ENCODE measurements at places on chromosomes 3 and 15.

DNA sequence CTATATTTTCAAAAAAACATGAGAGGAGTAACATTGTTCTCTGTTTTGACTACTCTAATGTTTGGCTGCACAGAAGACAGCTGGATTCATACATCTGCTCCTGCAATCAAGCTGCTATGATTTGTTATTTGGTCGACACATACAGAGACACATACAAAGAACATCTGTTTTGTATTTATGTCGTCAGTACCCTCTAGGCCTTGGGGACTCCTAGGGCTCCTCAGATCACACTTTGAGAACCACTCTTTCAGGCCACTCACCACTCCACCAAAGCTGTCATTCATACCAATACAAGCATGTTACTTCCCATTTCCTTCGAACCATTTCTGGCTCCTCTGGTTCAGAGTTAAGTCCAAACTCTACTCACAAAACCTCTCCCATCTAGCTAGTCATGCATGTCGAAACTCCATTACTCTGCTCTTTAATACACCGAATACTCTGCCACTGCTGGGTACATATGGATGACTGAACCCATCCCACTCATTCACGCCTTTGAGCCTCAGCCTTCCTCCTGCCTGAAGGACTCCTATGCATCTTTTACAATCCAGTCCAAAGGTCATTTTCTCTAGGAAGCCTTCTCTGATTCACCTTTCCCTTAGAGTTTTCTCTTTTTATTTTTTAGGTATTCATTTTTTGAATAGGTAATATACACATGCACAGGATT is 102.9 kb upstream of the ARHGEF3 start:
- no peak for DNase-seq

DNA sequence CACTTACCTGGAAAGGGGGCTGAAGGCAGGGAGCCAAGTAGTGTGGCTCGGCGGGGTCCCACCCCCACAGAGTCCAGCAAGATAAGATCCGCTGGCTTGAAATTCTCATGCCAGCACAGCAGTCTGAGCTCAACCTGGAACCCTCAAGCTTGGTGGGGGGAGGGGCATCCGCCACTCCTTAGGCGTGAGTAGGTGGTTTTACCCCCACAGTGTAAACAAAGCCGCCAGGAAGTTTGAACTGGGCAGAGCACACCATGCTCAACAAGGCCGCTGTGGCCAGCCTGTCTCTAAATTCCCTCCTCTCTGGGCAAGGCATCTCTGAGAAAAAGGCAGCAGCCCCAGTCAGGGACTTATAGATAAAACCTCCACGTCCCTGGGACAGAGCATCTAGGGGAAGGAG is 156.3 kb downstream of the KBTBD8 start:
- DNase-seq = no peak

DNA sequence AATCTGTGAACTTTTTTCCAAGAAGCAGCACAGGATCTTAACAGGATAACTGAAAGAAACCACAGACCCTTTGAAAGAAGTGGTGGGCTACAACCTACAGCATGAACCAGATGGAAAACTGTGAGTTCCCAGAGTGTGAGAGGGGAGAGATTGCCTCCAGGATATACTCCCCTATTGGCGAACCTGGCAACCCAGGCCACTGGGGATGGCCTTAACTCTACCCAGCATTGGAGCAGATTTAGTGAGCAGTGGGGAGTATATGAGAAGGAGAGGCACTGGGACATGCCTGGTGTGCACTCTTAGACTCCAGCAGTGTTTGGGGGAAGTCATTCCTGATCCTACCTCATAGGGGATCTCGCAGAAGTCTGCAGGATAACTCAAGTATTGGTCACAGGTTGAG is 201.0 kb upstream of the TP63 start:
- DNase-seq = no peak

- DNase-seq = no peak
These were observed 5.8 kb upstream of the HES1 start for GRCh38 chr3:194130188-194130587.

- DNase-seq = no peak
These were observed 112.1 kb downstream of the TNIK start for GRCh38 chr3:171348121-171348520.

GRCh38 chr15:84840741-84841429 is 23.7 kb downstream of the ALPK3 start:
- no peak for DNase-seq

Measured in CD4-positive, alpha-beta memory T cell (primary cell).